Hypothalamus (tissue), 51 donors: ENCODE measurements at places on chromosomes 7 and 10.

DNA sequence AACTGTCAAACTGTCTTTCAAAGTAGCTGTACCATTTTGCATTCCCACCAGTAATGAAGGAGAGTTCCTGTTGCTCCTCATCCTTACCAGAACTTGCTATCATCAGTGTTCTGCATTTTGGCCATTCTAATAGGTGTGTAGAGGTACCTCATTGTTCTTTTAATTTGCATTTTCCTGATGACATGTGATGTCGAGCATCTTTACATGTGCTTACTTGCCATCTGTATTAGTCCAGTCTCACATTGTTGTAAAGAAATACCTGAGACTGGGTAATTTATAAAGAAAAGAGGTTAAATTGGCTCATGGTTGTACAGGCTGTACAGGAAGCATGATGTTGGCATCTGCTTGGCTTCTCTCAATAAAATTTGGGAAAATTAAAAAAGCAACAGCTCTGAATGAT is 38.7 kb upstream of the EEPD1 start:
- DNase-seq, result no peak

DNA sequence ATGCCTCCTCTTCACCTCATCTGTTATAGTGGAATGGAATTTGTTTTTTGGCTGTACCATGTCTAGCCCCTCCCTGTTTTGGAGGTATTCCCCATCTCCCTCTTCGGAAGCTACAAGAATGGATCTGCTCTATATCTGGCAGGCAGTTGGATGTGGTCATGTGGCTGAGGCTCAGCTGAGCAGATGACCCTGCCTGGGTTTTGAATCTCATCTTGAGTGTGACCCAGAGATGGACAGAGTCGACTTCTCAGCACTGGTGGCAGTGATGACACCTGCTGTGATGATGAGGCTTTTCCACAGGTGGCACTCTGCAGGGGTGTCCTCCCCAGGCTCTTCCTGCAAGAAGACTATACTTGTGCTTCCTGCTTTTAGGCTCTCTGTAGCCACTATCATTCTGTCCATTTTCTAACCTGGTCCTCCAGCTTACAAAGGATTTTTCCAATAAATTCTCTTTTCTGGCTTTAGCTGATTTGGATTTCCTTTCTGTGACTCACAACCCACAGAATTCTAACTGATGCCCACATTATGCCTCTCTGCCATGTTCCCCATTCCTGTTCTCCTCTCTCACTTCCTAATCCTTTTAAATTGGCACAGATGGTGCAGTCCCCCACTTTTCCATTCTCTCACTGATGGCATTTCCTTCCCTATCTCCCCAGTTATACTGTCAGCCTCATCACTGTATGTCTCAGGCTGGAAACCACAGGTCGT is 7.5 kb upstream of the ARHGAP22 start:
- DNase-seq, result no peak

- DNase-seq, result no peak
Measured at GRCh38 chr10:101273330-101273729, 44.1 kb upstream of the LBX1 start.

DNA sequence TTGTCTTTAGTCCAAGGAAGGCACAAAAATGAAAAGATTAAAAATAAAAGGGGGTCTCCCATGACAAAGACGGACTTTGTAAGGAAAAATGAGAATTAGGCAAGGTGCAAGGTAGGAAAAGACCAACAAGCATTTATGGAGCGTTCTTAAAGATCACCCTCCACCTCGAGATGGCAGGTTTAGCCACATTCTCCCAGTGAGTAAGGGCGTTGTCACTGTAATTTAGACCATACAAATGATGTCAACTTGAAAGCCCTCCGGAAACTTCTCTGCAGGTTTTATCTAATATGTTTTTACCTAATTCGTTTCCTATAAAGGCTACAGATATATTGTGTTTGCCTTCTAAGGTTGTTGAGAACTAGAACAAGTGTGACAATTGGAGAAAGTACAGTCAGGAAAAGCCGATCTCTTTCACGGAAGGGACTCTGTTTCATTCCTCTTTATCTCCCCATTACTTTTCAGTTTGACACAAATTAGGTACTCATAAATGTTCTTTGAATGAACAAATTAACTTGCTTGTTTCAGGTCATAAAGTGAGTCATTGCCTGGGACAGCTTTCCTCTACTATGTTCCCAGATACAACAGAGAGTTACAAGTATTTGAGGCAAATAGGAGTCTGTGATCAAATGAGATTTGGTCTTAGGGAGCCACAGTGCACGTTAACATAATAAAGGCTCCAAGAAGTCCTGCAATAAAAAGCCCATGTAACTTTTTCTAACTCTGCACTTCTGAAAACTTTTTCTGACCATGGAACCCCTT is 102.6 kb upstream of the HABP2 start:
- DNase-seq, result no peak
